Upper lobe of right lung (tissue), 1 donor: ENCODE measurements at places on chromosomes 3 and 15. TPM values are rescaled to one million over a fixed set of nuclear protein-coding genes. Genes with fewer than 3 reads are reported as not detected.

DNA sequence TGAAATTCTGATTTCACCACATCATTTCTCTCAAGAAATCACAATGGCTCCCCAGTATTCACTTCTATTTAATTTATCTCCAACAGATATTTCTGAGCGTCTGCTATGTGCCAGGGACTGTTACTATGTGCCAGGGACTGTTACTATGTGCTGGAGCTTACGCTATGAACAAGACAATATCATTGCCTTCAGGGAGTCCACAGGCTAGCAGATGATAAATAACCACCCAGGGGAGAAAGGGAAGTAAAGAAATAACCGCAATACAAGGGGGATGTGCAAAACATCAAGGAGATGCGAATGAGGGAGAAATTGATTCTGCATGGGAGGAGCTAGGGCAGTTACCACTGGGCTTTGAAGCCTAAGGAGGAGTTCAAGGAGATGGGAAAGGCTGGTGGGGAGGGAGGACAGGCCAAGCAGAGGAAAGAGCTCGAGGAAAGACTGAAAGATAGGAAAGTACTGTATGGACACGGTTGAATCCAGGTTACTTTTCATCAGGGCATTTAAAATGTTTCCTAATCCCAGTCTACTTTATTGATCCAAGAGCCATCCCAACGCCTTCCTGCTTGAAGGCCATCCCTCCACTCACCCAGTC, 2.5 kb downstream of the THSD4 start:
- no peaks in the 10 kb centered on the region for H3K36me3 ChIP-seq
- H3K27me3 ChIP-seq = no peaks in the 10 kb centered on the region
- DNase-seq = no peak
- no peak overlapping the region for H3K4me3 ChIP-seq
- no peaks in the 10 kb centered on the region for H3K4me1 ChIP-seq
- no peak overlapping the region for H3K27ac ChIP-seq

GRCh38 chr3:183295211-183295610, 42.2 kb downstream of the B3GNT5 start:
- H3K36me3 ChIP-seq = no peaks in the 10 kb centered on the region
- H3K27ac ChIP-seq = no peak overlapping the region
- no peak overlapping the region for H3K4me3 ChIP-seq
- no peak for DNase-seq
- peaks cover 5% of the 10 kb centered on the region for H3K4me1 ChIP-seq

- H3K27ac ChIP-seq = no peak overlapping the region
- peaks cover 73% of the 10 kb centered on the region for H3K36me3 ChIP-seq
- no peaks in the 10 kb centered on the region for H3K4me1 ChIP-seq
- no peaks in the 10 kb centered on the region for H3K27me3 ChIP-seq
- no peak for DNase-seq
These were observed 144.6 kb downstream of the VPS13C start for GRCh38 chr15:61915640-61916039.

DNA sequence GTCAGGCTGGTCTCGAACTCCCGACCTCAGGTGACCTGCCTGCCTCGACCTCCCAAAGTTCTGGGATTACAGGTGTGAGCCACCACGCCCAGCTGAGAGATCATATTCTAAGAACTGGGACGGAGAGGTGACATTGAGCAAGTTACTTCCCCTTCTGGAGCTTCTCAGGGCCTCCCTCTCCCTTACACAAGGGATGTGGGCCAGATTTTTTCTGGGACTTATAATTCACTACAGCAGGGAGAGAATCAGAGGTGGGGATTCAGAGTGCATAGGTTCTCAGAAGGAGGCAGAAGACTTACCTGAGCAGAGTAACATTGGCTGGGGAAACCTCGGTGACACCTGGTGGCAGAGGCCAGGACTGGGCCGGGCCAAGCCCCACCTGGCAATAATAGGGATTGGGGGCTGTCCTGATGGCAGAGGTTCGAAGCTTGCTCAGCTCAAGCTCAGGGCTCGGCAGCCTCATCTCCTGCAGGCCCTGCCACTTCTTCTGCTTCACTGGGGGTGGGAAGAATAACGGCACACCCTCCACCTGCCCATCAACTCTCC, 6.8 kb downstream of the LTK start:
- H3K4me1 ChIP-seq = peaks cover 22% of the 10 kb centered on the region
- DNase-seq = no peak
- H3K27me3 ChIP-seq = peaks cover 42% of the 10 kb centered on the region
- no peak overlapping the region for H3K4me3 ChIP-seq
- no peaks in the 10 kb centered on the region for H3K36me3 ChIP-seq

DNA sequence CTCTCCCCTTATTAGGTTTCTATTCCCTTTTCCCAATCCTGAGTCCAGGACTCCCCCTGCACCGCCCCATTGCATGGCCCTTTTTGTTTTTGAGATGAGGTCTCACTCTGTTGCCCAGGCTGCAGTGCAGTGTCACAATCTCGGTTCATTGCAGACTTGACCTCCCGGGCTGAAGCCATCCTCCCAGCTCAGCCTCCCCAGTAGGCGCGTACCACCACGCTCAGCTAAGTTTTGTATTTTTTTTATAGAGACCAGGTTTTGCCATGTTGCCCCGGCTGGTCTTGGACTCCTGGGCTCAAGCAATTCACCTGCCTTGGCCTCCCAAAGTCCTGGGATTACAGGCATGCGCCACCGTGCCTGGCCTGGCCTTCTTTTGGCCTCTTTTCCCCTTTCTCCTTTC, 29.3 kb downstream of the PDIA5 start:
- H3K4me1 ChIP-seq = peaks cover 31% of the 10 kb centered on the region
- no peak for DNase-seq
- no peaks in the 10 kb centered on the region for H3K27me3 ChIP-seq
- peak overlapping the region; percentile 42 for H3K27ac ChIP-seq

The PPP2R3A gene
- total RNA-seq = 7.4 TPM

The ASB14 gene
- not detected for total RNA-seq

- H3K4me1 ChIP-seq = no peaks in the 10 kb centered on the region
- no peak overlapping the region for H3K27ac ChIP-seq
- DNase-seq = no peak
- no peaks in the 10 kb centered on the region for H3K36me3 ChIP-seq
- H3K4me3 ChIP-seq = no peak overlapping the region
- H3K27me3 ChIP-seq = peaks cover 10% of the 10 kb centered on the region
These were observed 33.0 kb downstream of the PAQR9 start for GRCh38 chr3:142930463-142930862.

DNA sequence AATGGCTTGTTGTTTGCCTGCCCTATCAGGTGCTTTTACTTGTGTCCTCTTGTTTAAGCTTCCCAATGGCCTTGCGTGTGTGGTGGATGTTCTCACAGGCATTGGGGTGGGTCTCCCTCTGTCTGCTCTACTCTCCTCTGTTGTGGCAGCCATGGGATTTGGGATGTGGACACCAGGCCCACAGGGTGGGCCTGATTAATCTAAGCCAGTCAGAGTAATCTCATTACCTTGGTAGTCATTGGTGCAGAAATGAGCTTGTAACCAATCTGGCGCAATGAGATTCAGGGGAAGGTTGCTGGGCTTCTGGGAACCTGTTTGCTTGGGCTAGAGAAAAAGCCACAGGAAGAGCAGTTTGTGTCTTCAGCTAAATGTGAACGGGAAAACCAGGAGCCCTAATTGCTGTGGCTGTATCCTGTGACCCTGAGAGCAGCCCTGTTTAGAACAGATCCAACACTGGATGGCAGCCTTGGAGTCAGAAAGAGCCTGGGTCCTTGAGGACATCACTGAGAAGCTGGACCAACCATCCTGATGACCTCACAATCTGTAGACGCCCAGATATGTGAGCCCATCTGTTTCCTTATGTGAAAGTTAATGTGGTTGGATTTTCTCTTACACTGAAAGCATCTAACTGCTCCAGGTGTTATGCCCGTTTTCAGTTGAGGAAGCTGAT, 157.3 kb upstream of the UBE2E1 start:
- H3K27me3 ChIP-seq = no peaks in the 10 kb centered on the region
- no peak overlapping the region for H3K27ac ChIP-seq
- no peak for DNase-seq
- H3K4me3 ChIP-seq = no peak overlapping the region

DNA sequence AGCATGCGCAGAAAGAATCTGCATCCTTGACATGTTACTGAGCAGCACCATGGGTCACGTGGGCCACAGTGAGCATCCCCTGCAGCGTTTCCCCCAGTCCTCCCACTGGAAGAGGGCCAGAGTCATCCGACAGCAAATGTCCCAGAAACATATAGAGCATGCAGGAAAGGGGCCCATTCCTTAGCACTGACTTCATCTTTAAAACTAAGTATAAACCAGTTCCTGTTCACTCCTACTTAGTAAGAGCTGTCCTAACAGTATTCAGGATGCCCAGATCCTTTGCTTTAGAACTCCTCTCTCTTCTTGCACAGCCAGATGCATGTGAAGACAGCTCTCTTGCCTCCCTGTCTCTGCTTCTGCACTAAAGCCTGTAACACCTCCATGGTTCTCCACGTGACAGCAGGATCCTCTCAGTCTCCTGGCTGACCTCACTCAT, 79.3 kb upstream of the OXTR start:
- H3K27ac ChIP-seq = no peak overlapping the region
- no peak overlapping the region for H3K4me3 ChIP-seq
- H3K36me3 ChIP-seq = no peaks in the 10 kb centered on the region
- no peaks in the 10 kb centered on the region for H3K27me3 ChIP-seq
- no peak for DNase-seq
- no peaks in the 10 kb centered on the region for H3K4me1 ChIP-seq

DNA sequence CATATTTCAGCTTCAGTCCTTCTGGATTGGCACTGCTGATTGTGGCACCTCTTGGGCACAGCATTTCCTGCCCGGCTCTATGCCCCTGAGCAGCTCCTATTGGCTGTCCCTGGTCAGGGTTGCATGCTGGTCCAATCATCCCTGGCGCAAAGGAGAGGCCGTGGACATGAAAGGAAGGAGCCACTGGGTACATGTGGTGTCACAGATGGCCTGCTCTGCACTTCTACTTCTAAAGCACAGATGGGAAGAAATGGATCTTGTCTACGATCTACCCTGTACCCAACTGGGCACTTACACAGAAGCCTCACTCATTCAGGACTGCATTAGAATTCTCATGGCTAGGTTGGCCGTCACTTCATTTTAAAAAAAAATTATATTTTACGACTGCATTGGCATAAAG, 232.5 kb downstream of the SHQ1 start:
- no peaks in the 10 kb centered on the region for H3K27me3 ChIP-seq
- no peak overlapping the region for H3K27ac ChIP-seq
- no peak overlapping the region for H3K4me3 ChIP-seq
- no peaks in the 10 kb centered on the region for H3K36me3 ChIP-seq
- no peaks in the 10 kb centered on the region for H3K4me1 ChIP-seq
- DNase-seq = no peak

- no peaks in the 10 kb centered on the region for H3K36me3 ChIP-seq
- H3K4me3 ChIP-seq = no peak overlapping the region
- H3K4me1 ChIP-seq = peaks cover 11% of the 10 kb centered on the region
- no peak overlapping the region for H3K27ac ChIP-seq
These were observed 403.6 kb upstream of the CDIN1 start for GRCh38 chr15:36175741-36176291.

DNA sequence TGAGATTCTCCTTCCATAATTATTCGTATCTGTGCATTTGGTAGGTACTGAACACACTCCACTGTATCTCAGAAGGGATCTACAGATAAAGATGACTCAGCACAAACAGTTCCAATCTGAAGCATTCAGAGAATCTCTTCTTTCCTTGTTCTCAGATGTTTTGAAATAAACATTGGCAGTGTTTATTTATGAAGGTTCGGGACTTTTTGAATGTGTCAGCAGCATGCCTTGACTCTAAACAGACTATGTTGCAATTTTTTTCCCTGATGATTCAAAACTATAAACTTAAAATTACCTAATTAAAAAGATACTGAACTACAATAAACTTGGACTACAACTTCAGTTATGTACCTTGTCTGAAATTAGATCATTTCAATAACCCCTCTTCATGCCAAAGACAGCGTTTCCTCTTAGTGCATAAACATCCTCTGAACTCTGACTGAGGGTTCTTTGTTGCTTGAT, 612.9 kb upstream of the TBL1XR1 start:
- no peaks in the 10 kb centered on the region for H3K27me3 ChIP-seq
- H3K4me3 ChIP-seq = no peak overlapping the region
- no peaks in the 10 kb centered on the region for H3K36me3 ChIP-seq
- DNase-seq = no peak

GRCh38 chr3:111236836-111237713, 165.5 kb downstream of the NECTIN3 start:
- H3K27me3 ChIP-seq = no peaks in the 10 kb centered on the region
- DNase-seq = no peak
- no peak overlapping the region for H3K4me3 ChIP-seq
- no peaks in the 10 kb centered on the region for H3K4me1 ChIP-seq

The IQSEC1 gene
- 61.6 TPM for total RNA-seq

GRCh38 chr3:52087731-52088130, 31.4 kb upstream of the DUSP7 start:
- H3K4me1 ChIP-seq = peaks cover 50% of the 10 kb centered on the region
- no peaks in the 10 kb centered on the region for H3K27me3 ChIP-seq
- H3K4me3 ChIP-seq = no peak overlapping the region
- DNase-seq = peak; percentile 29

DNA sequence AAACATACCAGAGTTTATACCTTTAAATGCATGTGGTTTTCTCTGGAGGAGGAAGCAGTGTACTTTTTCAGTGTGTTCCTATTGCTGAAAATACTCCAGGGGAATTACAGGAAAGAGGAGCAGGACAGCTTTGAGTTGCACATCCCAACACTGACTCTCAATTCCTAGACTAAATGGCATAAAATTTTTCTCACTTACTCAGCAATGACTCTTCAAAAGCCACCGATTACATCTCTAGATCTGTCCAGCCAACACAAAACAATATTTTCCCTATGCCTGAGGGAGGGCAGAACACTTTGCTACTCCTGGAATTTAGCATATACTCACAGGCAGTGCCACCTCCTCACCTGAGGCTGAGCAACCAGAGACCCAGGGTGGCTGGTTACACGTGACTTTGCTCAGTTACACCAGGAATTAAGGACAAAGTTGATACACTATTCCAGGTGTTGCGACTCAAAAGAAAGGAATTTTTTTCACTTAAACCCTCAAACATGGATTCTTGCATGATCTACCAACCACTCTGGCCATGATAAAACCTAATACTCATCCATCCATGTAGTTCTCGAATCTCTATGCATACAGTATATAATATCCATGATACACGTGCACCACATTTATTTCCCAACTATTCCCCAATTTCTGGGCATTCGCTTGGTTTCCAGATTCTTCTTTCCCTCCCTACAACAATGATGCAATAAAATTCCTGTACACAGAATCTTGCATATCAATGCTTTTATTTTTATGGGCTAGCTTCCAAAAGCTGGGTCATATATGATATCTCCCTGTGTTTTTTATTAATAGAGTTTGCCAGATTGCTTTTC, 194.6 kb downstream of the THRB start:
- no peaks in the 10 kb centered on the region for H3K36me3 ChIP-seq
- no peaks in the 10 kb centered on the region for H3K27me3 ChIP-seq
- H3K4me3 ChIP-seq = no peak overlapping the region
- no peak for DNase-seq
- H3K4me1 ChIP-seq = no peaks in the 10 kb centered on the region

DNA sequence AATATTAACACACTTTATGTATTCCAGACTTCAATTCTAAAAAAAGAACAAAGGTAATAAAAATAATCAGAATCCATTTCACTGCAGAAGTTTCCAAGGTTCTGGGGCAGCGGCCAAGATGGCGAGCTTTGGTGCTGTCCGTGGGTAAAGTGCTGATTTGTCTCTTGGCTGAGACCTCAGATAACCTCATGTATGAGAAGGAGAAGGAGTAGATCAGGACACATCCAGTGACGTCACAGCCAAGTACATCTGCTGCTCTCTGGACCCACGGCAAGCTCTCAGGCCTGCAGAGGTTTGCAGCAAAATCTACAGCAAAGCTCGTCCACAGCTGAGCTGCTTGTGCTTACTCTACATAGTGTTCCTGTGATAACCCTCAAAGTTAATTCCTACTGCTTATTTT, 165.7 kb downstream of the MAGI1 start:
- H3K4me3 ChIP-seq = no peak overlapping the region
- no peaks in the 10 kb centered on the region for H3K27me3 ChIP-seq
- peaks cover 4% of the 10 kb centered on the region for H3K4me1 ChIP-seq
- no peaks in the 10 kb centered on the region for H3K36me3 ChIP-seq
- no peak overlapping the region for H3K27ac ChIP-seq

The CD96 gene
- total RNA-seq = 9.5 TPM
